ENCODE measurements at places on chromosomes 13 and 19.

DNA sequence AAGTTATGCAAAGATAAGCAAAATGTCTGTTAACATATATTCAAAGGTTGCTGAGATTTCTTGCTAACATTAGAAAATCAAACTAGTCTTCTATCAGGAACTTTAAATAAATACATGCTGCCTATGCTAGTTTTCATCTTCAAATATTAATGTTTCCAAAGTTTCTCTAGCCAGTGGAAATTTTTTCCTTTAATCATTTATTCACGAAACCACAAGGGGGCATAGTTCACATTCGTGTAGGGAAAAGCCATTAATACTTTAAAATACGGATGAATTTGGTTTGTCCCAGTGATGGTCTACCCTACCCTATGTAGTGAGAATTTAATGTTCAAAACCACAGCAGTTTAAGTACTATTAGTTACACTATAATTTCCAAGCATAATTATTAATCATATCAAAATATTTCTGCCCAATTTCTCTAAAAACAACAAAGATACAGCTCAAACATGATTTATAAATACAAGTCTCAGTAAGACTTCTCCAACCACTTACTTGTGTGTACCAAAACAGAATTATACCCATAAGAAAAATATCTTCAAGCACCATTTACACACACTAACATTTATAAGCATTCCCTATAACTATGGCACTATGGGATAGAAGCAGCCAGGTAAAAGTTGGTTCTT, 16.2 kb downstream of the NUFIP1 start:
- DNase-seq, result no peak

DNA sequence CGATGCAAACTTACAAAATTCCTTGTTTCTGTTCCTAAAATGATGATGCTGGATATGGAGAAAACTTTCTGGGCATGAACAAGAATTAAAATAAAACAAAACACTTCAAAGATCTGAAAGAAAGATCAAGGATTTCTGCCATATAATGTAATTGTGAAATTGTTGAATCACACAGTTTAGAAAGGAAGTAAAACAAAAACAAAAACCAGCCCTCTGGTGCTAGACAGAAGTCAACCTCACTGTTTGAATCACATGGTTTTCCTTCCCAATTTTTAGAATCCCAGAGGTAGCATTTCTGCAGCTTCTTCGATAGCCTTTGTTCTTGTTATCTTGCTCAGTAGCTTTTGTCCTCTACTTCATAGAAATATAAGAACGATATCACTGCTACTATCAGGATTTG, 118.2 kb upstream of the ARGLU1 start:
- DNase-seq, result no peak

DNA sequence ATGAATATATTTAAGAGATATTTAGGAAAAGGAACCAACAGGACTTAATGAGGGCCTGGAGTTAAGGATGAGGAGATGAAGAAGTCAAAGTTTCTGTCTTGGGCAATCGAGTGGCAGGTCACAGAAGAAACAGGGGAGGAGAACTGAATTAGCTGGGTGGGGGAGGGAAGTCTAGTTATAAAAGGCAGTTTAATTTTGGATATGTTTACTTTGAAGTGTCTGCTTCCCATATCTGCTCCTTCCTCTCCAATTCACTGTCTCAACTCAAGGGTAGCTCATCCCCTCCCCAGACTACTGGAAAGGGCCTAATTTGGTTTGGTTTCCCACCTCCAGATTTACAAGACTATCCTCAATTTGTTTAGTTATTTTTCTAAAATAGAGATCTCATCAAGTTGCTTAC, 195.9 kb downstream of the VWA8 start:
- no peak for DNase-seq

DNA sequence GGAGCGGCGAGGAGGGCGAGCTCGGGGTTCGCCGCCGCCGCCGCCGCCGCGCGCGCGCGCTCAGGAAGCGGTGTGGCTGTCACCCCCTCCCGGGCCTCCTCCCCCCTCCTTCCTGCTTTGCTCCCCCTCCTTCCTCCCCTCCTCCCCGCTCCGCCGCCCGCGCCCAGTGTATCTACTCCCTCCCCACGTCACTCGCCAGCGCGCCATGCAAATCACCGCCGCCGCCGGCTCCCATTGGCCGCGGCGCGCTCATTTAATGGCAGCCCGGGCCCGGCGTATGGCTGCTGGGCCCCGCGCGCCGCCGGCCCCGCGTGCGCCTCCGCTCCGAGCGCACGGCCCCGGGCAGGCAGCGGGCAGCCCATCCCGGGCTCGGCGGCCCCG, 335 bp upstream of the SOX1 start:
- DNase-seq, result peak; percentile 47

DNA sequence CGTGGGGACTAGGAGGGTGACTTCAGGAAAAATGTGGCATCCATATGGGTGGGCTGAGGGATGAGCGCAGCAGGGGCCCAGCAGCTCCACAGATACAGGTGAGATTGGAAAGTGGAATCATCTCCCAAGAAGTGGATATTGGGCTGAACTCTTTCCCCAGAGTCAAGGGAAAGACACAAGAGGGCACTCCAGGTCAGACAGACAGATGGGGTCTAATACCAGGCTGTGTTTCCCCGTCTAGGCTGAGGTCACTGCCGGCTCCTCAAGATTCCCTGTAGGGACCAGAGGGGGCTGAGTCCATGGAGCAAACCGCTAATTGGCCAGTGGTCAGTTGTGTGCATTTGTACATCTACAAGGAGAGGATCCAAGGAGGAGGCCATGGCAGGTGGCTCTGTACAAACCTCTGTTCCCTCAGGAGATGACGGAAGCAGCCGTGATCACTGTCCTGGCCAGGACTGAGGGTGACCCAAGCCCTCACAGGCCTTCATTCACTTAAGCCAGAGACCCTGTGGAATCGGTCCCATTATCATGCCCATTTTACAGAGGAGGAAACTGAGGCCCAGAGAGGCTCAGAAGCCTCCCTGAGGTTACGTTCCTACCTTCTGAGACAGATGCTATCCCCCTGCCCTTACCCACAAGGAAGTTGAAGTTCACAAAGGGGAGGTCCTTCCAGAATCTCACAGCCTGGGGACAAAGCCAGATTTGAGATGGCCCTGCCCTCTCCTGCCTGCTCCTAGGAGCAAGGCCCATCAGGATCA, 14.9 kb upstream of the IGLON5 start:
- DNase-seq, result no peak

DNA sequence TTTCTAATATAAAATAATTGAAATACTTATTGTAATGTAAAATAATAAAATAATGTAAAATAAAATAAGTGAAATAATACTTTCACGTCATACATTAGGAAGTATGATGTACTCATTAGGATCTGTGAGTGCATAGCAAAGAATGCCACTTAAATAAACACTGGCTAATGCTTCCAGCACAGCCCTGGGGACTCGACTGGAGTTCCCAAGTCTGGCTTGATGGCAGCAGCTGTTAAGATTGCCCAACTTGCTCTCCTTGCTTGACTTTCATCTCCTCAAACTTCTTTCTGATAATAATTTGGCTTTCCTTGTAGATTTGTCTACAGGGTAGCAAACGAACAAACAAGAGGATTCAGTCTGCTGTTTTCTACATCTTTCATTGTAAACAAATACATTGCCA, 191.9 kb downstream of the COG6 start:
- DNase-seq, result no peak

DNA sequence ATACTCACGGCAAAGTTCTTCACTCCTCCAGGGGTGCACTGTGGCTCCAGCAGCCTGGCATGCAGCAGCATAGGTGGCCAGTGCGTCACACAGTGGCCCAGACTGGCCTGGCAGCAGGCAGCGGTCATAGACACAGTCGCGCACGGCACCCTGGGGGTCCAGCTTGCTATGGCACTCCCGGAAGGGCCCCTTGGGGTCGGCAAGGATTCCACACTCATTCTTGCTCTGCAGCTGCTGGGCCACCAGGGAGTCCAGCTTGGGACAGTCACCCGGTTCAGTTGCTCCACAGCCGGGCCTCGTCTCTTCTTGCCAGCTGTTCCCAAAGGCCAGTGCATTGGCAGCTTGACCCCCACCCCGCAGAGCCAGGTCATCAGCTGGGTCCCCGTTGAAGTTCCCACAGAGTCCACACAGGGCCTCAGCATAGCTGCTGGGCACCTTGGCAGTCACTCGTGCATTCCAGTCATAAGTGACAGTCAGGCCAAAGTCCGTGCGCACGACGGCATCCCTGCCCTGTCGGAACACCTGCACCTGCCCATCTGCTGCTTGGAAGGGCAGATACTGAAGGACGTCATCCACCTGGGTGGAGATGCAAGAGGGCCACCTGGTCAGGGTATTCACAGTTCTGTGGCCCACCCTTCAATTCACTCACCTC, 20.6 kb downstream of the FCGBP start:
- DNase-seq, result no peak

DNA sequence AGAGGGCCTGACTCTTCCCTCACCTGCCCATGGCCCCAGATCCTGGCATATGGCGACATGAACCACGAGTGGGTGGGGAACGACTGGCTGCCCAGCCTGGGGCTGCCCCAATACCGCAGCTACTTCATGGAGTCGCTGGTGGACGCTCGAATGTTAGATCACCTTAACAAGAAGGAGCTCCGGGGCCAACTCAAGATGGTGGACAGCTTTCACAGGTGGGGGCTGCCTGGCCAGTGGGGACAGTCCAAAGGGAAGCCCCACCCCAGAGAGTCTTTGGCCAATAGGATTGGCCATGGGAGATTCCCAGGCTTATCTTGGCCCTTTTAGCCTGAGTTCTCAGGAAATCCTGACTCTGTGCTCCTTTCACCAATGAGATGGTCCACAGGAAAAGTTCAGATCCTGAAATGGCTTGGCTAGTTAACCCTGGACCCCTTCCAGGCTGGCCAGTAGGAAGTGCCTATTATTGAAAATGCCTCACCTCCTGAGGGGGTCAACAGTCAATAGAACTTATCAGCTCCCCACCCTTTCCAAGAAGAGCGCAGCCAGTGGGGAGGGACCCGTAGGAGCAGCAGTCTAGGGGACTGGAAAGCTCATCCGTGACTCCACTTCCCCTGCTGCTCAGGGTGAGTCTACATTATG, 7.0 kb downstream of the HRC start:
- no peak for DNase-seq

DNA sequence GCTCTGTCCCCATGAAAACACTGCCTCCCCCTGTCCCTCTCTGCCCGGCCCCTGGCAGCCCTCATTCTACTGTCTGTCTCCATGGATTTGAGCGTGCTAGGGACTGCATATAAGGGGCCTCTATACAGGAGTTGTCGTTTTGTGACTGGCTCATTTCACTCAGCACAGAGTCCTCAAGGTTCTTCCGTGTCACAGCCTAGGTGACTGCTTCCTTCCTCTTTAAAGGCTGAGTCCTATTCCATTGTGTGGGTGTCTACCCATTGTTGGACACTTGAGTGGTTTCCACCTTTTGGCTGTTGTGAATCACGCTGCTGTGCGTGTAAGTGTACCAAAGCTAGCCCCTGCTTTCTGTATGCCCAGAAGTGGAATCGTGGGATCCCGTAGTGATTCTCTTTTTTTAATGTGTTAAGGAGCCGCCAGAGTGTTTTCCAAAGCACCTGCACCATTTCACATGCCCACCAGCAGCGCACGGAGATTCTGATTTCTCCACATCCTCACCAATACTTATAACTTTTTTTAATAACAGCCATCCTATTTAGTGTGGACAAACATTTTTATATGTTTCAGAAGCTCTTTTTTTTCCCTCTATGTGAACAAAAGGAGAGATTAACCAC, 116.7 kb downstream of the COL4A2 start:
- no peak for DNase-seq

DNA sequence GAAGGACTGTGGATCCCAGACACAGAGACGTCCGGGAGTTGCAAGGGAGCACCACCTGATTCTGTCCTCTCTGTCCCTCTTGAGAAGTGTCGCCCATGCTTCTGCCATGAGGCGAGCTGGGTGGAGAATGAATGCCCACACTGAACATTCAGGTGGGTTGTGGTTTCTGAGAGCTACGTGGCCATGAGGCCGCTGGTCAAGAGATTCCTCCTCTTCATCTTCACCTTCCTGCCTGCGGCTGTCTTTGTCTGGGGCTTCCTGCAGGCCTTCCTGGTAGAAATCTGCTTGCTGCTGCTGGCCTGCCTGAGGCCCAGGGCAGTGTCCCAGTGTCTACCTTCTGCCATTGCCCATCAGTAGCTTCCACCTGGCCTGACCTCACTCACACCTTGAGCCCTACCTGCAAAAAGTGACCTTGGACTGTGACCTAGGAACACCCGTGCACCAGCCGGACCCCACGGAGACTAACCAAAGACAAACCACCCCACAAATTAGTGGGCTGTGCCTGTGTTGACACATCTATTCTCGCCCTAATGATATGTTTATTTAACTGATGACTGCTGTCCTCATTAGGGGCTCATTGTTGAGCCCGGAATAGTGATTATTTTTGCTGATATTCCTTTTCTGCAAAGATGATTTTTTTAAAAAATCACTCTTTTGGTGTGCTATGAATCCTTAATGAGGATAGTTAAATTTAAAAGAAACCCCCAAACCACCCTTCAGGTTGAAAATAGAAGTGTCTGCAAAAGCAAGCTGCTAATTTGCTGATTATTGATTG, 38.7 kb upstream of the ZNF536 start:
- no peak for DNase-seq

- no peak for DNase-seq
These were observed 76.7 kb downstream of the RASL11A start for GRCh38 chr13:27347211-27347772.

GRCh38 chr13:103067751-103068555, 1.7 kb upstream of the SLC10A2 start:
- DNase-seq, result no peak

DNA sequence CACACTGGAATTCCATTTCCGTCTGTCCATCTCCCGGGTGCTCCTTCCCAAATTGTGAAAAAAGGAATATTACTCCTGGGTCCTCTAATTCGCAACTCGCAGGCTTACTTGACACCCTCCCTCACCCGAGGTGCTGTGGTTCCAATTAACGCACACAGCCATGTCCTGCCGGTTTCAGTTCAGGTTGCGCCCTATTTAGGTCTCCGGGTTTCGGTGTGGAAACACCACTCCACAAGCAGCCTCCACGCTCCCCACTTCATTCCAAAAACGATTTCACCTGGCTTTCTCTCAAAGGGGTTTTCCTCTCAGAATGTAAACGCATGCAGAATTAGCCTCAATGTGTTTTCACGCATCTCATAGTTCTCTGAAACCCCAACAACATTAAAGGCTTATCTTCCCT, 37.9 kb downstream of the NAXD start:
- DNase-seq, result no peak

DNA sequence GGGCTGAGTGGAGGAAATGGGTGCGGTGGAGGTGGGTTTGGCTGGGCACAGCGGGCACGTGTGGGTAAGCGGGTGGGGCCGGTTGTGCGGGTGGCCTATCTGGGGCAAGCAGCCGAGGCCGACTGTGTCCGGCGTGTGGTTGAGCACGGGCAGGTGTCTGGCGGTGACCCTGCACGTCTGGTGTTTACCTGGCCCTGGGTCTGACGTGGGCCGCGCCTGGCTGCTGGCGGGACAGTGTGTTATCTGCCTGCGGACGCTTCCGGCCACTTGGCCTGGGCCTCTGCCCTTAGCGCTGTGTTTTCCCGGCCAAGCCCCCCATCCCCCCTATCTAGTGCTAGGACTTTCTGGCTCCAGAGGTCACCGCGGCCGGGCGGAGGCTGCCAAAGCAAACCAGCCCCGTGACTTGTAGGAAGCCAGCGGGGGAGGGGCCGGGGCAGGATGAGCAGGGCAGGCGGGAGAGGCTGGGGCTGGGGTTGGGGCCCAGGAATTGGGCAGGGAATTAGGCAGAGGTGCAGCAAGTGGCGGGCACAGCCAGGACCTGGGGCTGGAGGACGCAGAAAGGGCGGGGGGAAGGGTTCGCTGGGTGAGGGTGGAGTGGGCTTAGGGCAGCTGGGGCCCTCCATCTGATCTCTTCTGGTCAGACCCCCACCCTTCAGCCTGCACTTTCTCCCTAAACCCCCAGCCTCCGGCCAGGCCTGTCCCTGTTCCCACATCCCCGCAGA, 534 bp upstream of the HPN start:
- no peak for DNase-seq

- DNase-seq, result no peak
These were observed 43.5 kb upstream of the TSC22D1 start for GRCh38 chr13:44619651-44620050.

Measured in activated CD4-positive, alpha-beta T cell treated with anti-CD3 and anti-CD28 coated beads, Interleukin-2, amount 50 U/mL, for 16 hours (primary cell).